ENCODE measurements at places on chromosomes 4 and X.

DNA sequence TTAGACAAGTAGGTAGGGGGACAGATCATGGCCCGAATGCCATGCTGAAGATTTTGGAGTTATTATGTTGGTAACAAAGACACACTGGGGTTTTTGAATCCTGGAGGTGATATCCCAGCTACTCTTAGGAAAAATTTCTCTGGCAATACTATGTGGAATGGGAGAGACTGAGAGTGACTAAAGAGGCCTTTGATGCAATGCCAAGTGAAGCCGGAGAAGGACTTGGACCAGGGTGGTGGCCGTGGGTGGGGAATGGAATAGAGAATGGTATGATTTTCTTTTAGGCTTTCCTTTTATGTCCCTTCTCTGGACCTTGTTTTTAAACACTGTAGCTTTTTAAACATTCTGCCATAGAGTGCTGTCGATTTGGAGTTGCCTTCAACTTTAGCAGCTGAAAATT, 141.6 kb downstream of the DCLK2 start:
- no peak for DNase-seq

GRCh38 chrX:16160729-16161128, 6.6 kb upstream of the MAGEB17 start:
- DNase-seq: no peak

- no peak for DNase-seq
Observed at GRCh38 chrX:1394731-1395501, 3.0 kb upstream of the SLC25A6 start.

- DNase-seq: no peak
Observed at GRCh38 chrX:25925946-25926345, 212.2 kb upstream of the MAGEB18 start.

DNA sequence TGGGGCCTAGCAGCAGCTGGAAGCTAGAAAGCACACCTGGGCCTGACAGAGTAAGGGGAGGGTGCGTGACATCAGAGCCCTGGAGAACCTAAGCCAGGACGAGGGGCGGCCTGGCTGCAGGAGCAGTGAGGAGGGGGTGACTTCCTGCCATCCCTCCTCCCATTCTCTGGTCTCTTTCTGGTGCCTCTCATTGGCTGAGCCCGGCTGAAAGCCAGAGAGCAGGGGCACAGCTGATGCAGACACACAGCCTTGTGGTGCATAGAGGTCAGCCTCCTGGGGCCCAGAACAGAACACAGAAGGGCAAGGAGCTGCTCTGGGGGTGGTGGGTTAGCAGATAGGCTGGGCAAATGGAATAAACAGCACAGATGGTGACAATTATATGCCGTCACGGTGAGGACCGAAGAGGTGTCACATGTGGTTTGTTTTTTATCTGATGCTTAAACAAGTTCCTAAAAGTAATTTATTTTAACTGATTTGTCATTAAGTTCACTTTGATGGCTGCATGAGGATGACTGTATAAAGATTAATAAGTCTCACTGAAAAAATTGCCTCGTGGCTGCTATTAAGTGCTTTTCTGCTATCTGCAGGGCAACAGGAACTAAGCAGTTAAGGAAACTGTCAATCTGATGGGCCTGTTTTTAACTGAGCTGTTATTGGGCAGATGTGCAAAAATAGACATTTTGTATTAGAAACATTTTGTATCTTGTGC, 102.0 kb downstream of the FNIP2 start:
- no peak for DNase-seq

DNA sequence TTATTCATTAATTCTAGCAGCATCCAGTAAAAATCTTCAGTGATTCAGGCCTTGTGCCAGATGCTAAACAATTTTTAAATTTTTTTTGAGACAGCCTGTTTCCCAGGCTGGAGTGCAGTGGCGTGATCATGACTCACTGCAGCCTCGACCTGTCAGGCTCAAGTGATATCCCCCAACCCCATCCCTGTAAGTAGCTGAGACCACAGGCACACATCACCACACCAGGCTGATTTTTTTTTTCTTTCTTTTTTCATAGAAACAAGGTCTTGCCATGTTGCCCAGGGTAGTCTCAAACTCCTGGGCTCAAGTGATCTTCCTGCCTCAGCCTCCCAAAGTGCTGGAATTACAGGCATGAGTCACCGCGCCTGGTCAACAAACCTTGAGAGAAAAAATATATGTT, 705.5 kb downstream of the ARAP2 start:
- DNase-seq: no peak

GRCh38 chr4:102388611-102389010, 43.3 kb upstream of the SLC39A8 start:
- DNase-seq: no peak

DNA sequence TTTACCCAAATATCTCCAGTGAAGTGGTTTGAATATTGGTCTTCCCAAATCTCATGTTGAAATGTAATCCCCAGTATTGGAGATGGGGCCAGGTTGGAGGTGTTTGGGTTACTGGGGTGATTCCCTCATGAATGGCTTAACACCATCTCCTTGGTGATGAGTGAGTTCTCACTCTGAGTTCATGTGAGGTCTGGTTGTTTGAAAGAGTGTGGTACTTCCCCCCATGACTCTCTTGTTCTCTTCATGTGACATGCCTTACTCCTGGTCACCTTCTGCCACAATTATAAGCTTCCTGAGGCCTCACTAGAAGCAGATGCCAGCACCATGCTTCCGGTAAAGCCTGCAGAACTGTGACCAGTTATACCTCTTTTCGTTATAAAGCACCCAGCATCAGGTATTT, 32.9 kb upstream of the OTUD4 start:
- no peak for DNase-seq

- no peak for DNase-seq
Observed at GRCh38 chr4:7970361-7970946, 30.8 kb upstream of the AFAP1 start.

GRCh38 chrX:45602151-45602550, 401.5 kb upstream of the DIPK2B start:
- DNase-seq: no peak

- no peak for DNase-seq
Observed at GRCh38 chr4:124450851-124451250, 261.7 kb downstream of the ANKRD50 start.

DNA sequence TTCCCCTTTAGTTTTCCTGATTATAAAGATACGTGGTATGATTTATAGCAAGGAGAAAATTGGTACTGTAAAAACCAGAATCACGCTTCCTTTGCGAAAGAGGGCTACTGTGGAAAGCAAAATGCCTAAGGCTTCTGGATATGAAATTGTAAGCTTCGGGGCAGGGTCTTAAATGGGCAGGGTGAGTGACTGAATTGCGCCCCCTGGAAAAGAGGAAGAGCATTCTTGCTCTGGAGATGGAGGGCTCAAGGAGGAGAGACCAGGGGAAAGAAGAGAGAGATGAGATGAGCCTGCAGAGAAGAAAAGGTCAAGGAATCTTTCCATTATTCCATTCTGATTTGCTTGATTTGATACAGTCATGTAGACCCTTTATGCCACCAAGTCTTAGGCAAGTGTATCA, 13.1 kb upstream of the ETNPPL start:
- no peak for DNase-seq

DNA sequence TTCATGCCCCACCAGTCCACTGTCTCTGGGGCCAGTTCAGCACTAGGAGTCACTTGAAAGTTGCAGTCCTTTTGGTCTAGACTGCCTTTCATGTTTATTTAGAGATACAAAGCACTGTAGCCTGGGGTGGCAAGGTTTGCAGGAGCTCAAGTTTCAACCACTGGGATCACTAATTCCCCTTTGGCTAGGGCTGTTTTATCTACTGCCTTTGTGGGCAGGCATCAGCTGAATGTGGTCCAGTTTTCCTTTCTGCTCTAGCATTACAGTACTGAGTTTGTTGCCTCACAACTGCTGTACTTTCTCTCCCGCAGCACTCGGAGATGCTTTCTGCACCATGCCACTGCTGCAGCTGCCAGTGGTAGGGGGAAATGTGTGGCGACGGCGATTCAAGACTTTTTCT, 222.3 kb upstream of the HDX start:
- DNase-seq: no peak

DNA sequence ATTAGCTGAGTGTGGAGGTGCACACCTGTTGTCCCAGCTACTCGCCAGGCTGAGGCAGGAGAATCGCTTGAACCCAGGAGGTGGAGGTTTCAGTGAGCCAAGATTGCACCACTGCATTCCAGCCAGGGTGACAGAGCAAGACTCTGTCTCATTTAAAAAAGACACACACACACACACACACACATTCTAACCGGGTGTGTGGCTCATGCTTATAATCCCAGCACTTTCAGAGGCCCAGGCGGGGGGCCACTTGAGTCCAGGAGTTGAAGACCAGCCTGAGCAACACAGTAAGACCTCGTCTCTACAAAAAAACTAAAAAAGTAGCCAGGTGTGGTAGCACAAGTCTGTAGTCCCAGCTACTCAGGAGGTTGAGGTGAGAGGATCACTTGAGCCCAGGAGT, 152.3 kb downstream of the LRBA start:
- no peak for DNase-seq

GRCh38 chr4:182085051-182085480, 158.1 kb upstream of the TENM3 start:
- no peak for DNase-seq

All from activated T-helper 2 cell treated with anti-CD3 and anti-CD28 coated beads, Interferon-gamma antibody, Interleukin-2, Interleukin-4, amounts not matched to agents 10 μg/mL and 5 μg/mL and 100 μg/mL, durations not matched to agents 14 hours and 24 hours and 36 hours (primary cell).